Heart left ventricle (tissue), 16 donors: ENCODE measurements at places on chromosomes 6 and 20. TPM values are rescaled to one million over a fixed set of nuclear protein-coding genes. Genes with fewer than 3 reads are reported as not detected.

- no peak for DNase-seq
Observed at GRCh38 chr6:112620812-112621569, 273.9 kb downstream of the RFPL4B start.

- no peak for DNase-seq
Observed at GRCh38 chr6:22221211-22221610, 75.6 kb downstream of the PRL start.

Gene ANKRD66
- total RNA-seq, result not detected

Gene EYS
- 0.07 TPM for total RNA-seq

DNA sequence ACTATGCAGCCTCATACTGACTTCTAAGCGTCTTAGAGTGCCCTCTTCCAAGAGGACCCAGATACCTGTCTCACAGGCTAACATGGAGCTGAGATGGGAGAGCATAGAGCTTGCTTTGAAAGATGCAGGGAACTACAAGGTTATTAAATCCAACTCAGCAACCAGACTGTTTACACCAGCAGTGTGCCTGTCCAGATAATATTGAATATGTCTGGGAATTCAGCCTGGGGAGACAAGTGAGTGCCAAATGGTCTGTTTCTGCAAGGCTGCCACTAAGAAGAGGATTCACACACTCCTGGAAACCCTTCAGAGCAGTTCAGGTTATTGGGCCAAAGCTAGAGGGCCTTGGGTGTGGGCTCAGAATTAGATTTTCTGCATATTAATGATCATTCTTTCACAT lies 547.8 kb downstream of the PTPRT start:
- no peak for DNase-seq
